Natural killer cell (primary cell): ENCODE measurements at places on chromosomes 11 and 22. TPM values are rescaled to one million over a fixed set of nuclear protein-coding genes. Genes with fewer than 3 reads are reported as not detected.

GRCh38 chr22:42385696-42386095 is 46.5 kb downstream of the NFAM1 start:
- no peak for DNase-seq
- no peaks in the 10 kb centered on the region for H3K36me3 ChIP-seq
- no peaks in the 10 kb centered on the region for H3K4me1 ChIP-seq
- H3K27me3 ChIP-seq, result no peaks in the 10 kb centered on the region
- H3K4me3 ChIP-seq, result no peak overlapping the region
- no peak overlapping the region for H3K27ac ChIP-seq

Gene LARGE1
- total RNA-seq, result 11.6 TPM

Gene KCNE3
- total RNA-seq, result 3.6 TPM

GRCh38 chr11:3226846-3227567 is 5.2 kb downstream of the MRGPRE start:
- no peak overlapping the region for H3K4me3 ChIP-seq
- H3K4me1 ChIP-seq, result peaks cover 15% of the 10 kb centered on the region
- no peak for DNase-seq
- no peak overlapping the region for H3K27ac ChIP-seq

DNA sequence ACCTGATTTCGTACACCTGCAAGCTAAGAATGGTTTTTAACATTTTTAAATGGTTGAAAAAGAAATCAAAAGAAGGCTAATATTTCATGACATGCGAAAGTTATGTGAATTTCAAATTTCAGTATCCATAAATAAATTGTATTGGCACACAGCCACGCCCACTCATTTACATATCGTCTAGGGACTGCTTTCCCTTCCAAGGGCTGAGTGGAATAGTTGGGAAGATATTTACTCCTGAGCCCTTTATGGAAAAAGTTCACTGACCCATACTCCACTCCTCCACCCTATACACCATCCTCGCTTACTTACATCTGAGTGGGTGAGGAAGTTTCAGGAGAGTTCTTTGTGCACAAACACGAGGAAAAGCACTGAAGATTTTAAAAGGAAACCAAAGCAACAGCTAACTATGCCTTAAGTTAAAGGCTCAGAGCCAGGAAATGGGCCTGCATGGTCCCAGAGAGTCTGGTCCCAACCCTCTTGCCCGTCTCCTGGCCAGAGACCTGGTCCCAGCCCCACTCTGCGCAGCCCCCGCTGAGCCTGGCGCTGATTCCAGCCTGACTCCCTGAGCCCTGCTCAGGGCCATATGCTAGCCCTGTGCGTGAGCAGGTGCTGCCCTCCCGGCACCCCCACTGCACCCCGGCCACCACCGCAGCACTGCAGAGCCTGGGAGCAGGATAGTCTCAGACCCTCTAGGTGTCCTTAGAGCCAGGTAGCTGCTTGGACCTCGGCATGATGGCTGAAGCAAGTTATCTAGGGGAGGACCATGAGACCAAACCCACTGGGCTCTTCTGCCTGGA is 69.8 kb downstream of the EFCAB6 start:
- H3K36me3 ChIP-seq, result no peaks in the 10 kb centered on the region
- no peaks in the 10 kb centered on the region for H3K27me3 ChIP-seq
- no peak for DNase-seq
- no peak overlapping the region for H3K4me3 ChIP-seq

GRCh38 chr11:6196396-6196795 is 2.6 kb upstream of the OR52W1 start:
- H3K27ac ChIP-seq, result peak overlapping the region; percentile 46
- peaks cover 40% of the 10 kb centered on the region for H3K4me1 ChIP-seq
- H3K4me3 ChIP-seq, result no peak overlapping the region

Gene PTPRJ
- total RNA-seq, result 111 TPM

- H3K4me3 ChIP-seq, result no peak overlapping the region
- H3K27me3 ChIP-seq, result no peaks in the 10 kb centered on the region
- DNase-seq, result no peak
These were observed 71.4 kb upstream of the CCND1 start for GRCh38 chr11:69569306-69570200.

Gene MDK
- 10.6 TPM for total RNA-seq

DNA sequence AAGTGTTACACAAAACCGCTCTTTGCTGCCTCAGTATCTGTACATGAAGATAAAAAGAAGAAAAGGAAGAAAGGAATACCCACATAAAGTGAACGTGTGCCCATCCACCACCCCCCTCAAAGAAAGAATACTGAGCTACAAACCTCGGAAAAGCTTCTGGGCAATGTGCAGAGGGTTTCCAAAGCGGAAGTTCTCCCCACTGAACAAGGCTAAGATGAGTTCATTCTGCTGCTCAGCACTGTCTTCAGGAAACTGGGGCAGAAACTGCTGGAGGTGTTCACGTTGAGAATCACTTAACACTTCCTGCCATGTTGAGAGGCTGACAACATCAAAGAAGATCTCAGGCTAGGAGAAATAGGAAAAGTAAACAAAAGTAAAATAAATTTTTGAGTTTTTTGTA is 6.9 kb downstream of the NFRKB start:
- H3K4me3 ChIP-seq, result no peak overlapping the region
- H3K4me1 ChIP-seq, result no peaks in the 10 kb centered on the region
- no peaks in the 10 kb centered on the region for H3K27me3 ChIP-seq
- DNase-seq, result no peak
- H3K27ac ChIP-seq, result no peak overlapping the region

DNA sequence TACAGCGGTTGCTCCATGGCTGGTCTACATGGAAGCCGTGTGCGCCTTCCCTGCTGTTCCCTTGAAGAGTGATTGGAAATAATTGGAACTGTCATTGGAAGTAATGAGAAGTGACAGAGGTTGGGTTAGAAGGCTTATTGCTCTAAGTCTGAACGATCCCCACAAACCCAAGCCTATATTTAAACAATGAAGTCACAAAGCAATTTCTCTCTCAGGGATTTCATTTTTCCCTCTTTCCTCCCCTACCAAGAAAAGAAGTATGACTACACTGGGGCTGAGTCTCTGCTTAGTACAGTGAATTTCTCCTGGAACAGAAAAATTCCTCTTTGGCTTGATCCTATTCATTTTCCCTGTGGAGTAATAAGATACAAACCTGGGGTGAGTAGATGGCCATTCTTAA is 7.8 kb downstream of the CLMP start:
- H3K27ac ChIP-seq, result no peak overlapping the region
- no peaks in the 10 kb centered on the region for H3K4me1 ChIP-seq
- no peaks in the 10 kb centered on the region for H3K36me3 ChIP-seq
- DNase-seq, result no peak

DNA sequence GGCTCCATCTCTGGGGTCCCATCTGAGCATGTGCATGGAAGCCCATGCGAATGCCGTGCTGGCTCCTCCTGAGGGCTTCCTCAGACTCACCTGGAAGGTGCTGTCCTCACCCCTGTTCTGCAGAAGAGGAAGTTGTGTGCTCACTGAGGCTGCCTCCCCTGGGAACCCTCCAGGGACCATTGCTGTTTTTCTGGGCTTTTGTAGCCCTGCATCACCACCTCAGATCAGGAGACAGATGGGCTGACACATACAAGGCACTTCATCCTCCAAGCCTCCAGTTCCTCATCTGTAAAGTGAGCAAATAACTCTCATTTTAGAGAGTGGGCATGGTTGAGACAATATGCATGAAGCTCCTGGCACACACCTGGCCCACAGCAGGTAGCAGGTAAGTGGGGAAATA is 12.1 kb upstream of the LRRC32 start:
- H3K27me3 ChIP-seq, result peaks cover 3% of the 10 kb centered on the region
- H3K27ac ChIP-seq, result no peak overlapping the region
- H3K4me1 ChIP-seq, result peaks cover 21% of the 10 kb centered on the region
- no peak for DNase-seq

- H3K4me3 ChIP-seq, result no peak overlapping the region
- H3K27me3 ChIP-seq, result no peaks in the 10 kb centered on the region
- DNase-seq, result peak; percentile 79
- no peak overlapping the region for H3K27ac ChIP-seq
- peaks cover 15% of the 10 kb centered on the region for H3K36me3 ChIP-seq
- H3K4me1 ChIP-seq, result peaks cover 5% of the 10 kb centered on the region
These were observed 56.0 kb upstream of the BID start for GRCh38 chr22:17830043-17830961.

GRCh38 chr11:121499405-121499804 is 46.6 kb upstream of the SORL1-AS1 start:
- no peaks in the 10 kb centered on the region for H3K27me3 ChIP-seq
- H3K27ac ChIP-seq, result no peak overlapping the region
- peaks cover 15% of the 10 kb centered on the region for H3K4me1 ChIP-seq
- peaks cover 65% of the 10 kb centered on the region for H3K36me3 ChIP-seq
- no peak for DNase-seq
- no peak overlapping the region for H3K4me3 ChIP-seq

- no peak overlapping the region for H3K27ac ChIP-seq
- no peaks in the 10 kb centered on the region for H3K27me3 ChIP-seq
- H3K4me1 ChIP-seq, result no peaks in the 10 kb centered on the region
- no peak for DNase-seq
- H3K4me3 ChIP-seq, result no peak overlapping the region
- no peaks in the 10 kb centered on the region for H3K36me3 ChIP-seq
These were observed 9.9 kb downstream of the MTMR2 start for GRCh38 chr11:95913830-95914615.

DNA sequence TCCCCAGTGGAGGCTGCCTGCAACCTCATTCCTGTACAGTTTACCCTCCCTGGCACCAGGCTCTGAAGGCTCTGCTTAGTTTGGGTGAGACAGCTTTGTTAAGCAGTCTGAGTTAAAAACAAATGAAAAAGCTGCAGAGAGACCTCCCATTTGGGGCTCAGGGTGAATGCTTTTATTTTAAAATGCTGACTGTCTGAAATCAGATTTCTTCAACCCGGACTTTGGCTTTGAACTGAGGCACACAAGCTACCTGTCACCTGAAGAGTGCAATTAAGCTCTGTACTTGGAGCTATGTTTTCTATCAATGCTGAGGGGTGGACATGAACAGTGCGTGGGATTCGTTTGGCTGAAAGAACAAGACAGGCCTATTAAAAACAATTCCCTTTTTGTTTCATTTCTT is 217.5 kb upstream of the SORL1-AS1 start:
- H3K4me1 ChIP-seq, result no peaks in the 10 kb centered on the region
- DNase-seq, result no peak
- H3K36me3 ChIP-seq, result no peaks in the 10 kb centered on the region
- H3K27me3 ChIP-seq, result no peaks in the 10 kb centered on the region
- no peak overlapping the region for H3K27ac ChIP-seq

- no peak overlapping the region for H3K4me3 ChIP-seq
- peaks cover 12% of the 10 kb centered on the region for H3K36me3 ChIP-seq
These were observed 14.1 kb downstream of the CAPRIN1 start for GRCh38 chr11:34065505-34066203.

- no peak overlapping the region for H3K4me3 ChIP-seq
- H3K27ac ChIP-seq, result no peak overlapping the region
- no peaks in the 10 kb centered on the region for H3K27me3 ChIP-seq
- no peaks in the 10 kb centered on the region for H3K4me1 ChIP-seq
- DNase-seq, result no peak
- H3K36me3 ChIP-seq, result no peaks in the 10 kb centered on the region
These were observed 11.1 kb upstream of the ENDOD1 start for GRCh38 chr11:95078526-95078925.

Gene ARHGAP20
- not detected for total RNA-seq

- no peaks in the 10 kb centered on the region for H3K36me3 ChIP-seq
- DNase-seq, result no peak
- H3K27me3 ChIP-seq, result no peaks in the 10 kb centered on the region
- H3K4me3 ChIP-seq, result no peak overlapping the region
- no peak overlapping the region for H3K27ac ChIP-seq
- no peaks in the 10 kb centered on the region for H3K4me1 ChIP-seq
These were observed 134.5 kb upstream of the FIBIN start for GRCh38 chr11:26859416-26859815.

DNA sequence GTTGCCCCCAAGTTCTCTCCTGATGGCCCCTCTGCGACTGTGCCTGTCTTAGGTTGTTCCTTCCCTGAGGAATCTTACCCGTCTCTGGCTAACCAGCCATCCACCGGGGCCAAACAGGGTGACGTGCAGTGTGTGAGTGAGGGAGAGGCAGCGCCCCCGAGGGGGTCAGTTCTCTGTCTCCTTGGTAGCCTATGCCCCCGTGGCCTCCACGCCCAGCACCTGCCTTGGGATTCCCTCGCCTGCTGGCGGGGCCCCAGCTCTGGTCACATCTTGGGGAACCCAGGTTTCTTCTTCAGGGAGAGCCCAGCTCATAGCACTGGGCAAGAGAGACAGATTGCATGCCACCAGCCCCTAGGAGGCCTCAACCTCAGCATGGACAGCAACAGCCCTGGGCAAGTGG is 5.8 kb downstream of the NXF1 start:
- H3K27me3 ChIP-seq, result no peaks in the 10 kb centered on the region
- peaks cover 85% of the 10 kb centered on the region for H3K36me3 ChIP-seq
- no peak overlapping the region for H3K4me3 ChIP-seq
- H3K4me1 ChIP-seq, result peaks cover 9% of the 10 kb centered on the region

Gene YAP1
- not detected for total RNA-seq

- no peak overlapping the region for H3K27ac ChIP-seq
- DNase-seq, result no peak
- H3K4me1 ChIP-seq, result no peaks in the 10 kb centered on the region
- H3K36me3 ChIP-seq, result no peaks in the 10 kb centered on the region
- no peaks in the 10 kb centered on the region for H3K27me3 ChIP-seq
These were observed 1.3 kb upstream of the OR56A3 start for GRCh38 chr11:5940748-5941147.

GRCh38 chr11:117818041-117818873 is 6.3 kb downstream of the FXYD2 start:
- H3K4me1 ChIP-seq, result peaks cover 67% of the 10 kb centered on the region
- H3K4me3 ChIP-seq, result no peak overlapping the region
- no peaks in the 10 kb centered on the region for H3K36me3 ChIP-seq
- H3K27me3 ChIP-seq, result peaks cover 2% of the 10 kb centered on the region

Gene OR51B4
- not detected for total RNA-seq

DNA sequence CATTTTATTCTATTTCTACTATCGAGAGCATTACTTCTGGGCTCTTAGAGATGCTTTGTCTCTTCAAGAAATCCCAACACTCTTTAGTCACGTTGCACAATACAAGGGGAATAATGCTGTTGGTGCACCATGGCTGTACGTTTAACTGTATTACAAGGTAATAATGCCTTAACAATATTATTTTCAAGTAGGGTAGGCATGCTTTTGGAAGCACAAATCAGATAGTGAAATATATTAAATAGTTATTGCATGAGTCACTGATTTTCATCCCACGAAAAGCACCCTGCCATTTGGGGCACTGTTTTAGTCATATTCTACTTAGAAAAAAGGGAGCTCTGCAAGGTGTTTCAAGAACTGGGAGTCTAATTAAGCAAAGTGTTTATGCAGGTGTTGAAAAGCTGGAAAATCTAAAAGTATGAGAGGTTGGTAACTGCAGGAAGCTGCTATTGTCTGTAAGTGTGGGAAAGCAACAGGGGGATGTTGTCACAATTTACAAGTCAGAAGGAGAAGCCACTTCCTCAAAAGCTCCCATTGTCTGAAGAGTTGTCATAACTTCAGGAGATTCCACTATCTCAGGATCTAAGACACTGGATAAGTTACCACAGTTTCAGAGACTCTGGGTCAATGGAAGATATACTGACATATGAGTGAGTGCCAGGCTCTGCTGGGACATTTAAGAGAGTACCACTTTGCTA is 218.2 kb downstream of the JRKL start:
- no peak overlapping the region for H3K27ac ChIP-seq
- no peaks in the 10 kb centered on the region for H3K36me3 ChIP-seq
- no peaks in the 10 kb centered on the region for H3K27me3 ChIP-seq
- no peaks in the 10 kb centered on the region for H3K4me1 ChIP-seq

Gene SBF1
- 242 TPM for total RNA-seq
